Naive thymus-derived CD4-positive, alpha-beta T cell (primary cell): ENCODE measurements at places on chromosomes 7 and 10.

GRCh38 chr7:116502201-116503096 lies 2.9 kb downstream of the CAV2 start:
- no peak for DNase-seq

DNA sequence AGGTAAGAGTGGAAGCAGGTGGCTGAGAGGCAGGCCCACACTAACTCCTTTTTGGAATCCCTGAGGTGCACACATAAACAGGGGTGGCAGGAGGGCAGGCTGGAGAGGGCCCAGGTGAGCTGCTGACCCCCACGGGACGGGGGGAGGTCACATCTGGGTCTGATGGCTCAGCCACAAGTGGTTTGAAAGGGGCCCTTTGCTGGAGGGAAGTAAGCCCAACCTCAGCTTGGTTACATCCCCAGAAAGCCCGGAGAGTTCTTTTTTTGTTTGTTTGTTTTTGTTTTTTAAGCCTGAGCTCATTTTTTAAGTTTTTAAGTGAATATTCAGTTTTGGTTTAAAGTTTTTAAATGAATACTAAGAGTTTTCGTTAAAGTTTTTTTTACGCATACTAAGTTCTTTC lies 72.8 kb upstream of the CUX1 start:
- no peak for DNase-seq

- no peak for DNase-seq
Measured at GRCh38 chr10:109957092-109957797, 33.9 kb upstream of the XPNPEP1 start.

- DNase-seq = no peak
Measured at GRCh38 chr7:106551936-106552335, 109.0 kb downstream of the CCDC71L start.

DNA sequence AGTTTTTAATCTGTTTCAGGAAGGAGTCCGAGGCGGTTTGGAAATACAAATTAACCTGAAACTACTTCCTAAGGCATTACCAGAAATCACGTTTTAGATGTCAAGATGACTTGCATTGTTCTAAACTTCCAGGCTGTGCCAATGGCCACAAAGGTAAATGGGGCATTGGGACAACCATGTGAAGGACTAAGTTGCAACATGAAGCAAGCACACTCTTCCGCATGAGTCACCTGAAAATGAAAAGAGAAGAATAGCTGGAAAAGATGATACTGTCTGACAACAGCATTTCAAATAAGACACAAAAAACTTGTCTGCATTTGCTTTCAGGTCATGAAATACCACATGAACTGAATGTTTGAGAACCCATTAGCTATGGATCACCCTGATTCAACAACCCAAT lies 262.1 kb downstream of the AHR start:
- DNase-seq = no peak

GRCh38 chr7:53485354-53485753 lies 449.9 kb downstream of the POM121L12 start:
- DNase-seq = no peak

GRCh38 chr10:21888959-21889358 lies 114.6 kb downstream of the DNAJC1 start:
- DNase-seq = peak; percentile 31

GRCh38 chr7:91325726-91326125 lies 61.5 kb downstream of the FZD1 start:
- DNase-seq = no peak

- no peak for DNase-seq
Measured at GRCh38 chr7:150982351-150982750, 4.2 kb upstream of the KCNH2 start.

GRCh38 chr7:455110-455928 lies 64.3 kb downstream of the PDGFA start:
- no peak for DNase-seq

- no peak for DNase-seq
Measured at GRCh38 chr10:61605221-61605620, 57.5 kb upstream of the CABCOCO1 start.

- no peak for DNase-seq
Measured at GRCh38 chr7:114243646-114244045, 171.0 kb upstream of the FOXP2 start.

GRCh38 chr10:27319752-27320431 lies 79.3 kb upstream of the ACBD5 start:
- no peak for DNase-seq

GRCh38 chr7:5699467-5700384 lies 81.7 kb downstream of the RNF216 start:
- DNase-seq = peak; percentile 26

DNA sequence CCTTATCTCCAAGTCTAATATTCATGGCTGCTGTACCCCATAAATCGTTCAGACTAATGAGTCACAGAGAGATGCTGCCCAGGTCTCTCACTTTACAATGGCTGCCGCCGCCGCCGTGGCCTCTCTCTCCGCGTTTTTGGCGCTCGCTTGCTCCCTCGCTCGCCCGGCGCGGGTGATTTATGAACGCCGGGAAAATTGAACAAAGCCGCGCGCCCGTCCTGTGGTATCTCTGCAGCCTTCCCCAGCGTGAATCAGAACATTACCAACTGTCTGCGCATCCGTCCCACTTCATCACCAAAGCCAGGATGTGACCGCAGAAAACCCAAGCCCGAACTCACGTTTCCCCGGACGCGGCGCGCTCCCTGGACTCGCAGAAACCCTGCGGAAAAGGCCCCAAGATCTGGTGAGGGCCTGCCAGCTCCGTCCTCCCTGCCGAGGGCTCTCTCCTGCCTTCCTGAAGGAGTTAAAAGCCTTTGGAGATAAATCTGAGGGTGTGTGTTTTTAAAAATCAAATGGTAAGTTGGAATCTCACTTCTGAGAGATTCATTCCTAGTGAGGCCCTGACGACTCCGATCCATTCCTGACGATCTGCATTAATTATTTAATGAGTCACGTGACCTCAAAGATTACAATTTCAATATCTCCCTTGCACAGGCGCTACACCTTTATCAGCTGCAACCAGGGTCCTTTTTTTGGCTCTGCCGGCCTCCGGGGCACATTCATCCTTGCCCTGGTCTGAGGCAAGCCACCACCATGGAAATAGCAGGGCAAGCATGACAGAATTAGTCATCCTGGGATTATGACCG lies 6.3 kb downstream of the HOXA4 start:
- no peak for DNase-seq

DNA sequence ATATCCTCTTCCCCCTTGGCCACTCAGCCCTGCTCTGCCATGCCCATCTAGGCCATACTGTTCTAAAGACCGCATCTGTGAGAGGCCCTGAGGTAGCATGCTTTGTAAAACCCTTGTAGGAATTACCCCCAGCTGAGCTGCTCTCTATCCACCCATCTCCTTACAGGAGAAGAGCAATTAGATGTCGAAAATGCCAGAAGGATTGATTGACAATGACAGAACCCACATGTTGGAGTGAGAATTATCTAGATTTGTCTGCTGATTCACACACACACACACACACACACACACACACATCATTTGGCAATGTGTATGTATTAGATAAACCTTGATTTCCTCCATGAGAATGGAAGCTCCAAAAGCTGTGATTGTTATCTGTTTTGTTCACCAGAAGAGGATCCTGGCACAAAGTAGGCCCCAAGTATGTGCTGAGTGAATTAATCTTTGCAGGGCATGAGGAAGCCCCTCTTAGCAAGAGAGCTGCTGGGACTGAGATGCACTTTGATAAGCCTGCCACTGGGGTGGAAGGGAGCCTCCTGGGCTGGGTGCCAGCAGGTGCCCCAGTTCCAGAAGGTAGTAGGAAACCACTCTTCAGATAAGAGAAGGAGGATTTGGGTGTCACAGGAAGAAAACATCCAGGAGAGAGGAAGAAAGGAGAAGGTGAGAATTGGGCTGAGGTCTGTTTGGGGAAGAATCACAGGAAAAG lies 187.5 kb upstream of the ADO start:
- no peak for DNase-seq

DNA sequence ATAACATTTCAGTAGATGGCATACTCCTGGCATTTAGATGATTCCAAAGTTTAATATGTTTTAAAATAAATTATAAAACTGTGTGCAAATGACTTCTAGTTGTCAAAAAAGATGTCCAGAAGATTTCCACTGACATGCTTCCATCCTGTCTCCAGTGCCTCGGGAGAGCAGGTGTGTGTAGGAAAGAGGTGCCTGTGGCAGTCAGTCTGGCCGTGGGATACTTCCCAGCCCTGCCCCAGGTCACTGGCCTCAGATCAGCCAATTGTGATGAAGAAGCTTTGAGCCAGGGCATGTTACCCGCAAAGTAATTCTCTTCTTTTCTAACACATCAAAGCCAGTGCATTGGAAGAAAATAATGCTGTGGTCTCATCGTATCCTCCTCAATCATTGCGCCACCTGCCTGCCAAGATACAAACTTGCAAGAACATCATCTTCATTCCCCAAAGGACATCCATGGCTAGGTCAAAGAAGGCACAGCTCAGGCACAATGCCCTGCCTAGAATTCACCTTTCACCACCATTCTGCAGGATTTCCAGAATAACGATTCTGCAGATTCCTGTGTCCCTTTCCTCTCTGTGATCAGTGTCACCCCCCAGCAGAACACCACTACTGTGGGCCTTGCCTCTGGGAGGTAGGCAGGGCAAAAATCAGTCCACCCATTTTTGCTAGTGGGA lies 6.3 kb upstream of the KCNMA1 start:
- DNase-seq = no peak

GRCh38 chr7:41882745-41883420 lies 180.0 kb upstream of the INHBA start:
- no peak for DNase-seq
